ENCODE measurements at places on chromosomes 2 and 18.

DNA sequence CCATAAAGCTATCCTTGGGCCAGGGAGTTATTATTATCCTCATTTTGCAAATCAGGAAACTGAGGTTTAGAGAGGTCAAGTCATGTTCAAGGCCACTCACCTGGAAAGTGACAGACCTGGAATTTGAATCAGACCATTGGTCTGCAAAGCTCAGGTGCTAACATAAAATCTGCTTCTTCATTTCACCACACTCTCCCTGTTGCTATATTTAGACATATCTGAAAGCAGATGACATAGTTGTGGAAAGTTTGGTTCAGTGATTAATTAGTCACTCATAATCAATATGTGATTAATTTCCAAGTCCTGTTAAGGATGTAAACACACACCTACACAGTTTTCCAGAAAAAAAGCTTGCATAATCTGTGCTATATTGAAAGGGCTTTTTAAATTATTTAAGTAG lies 57.4 kb downstream of the LINC00305 start:
- DNase-seq, result no peak

DNA sequence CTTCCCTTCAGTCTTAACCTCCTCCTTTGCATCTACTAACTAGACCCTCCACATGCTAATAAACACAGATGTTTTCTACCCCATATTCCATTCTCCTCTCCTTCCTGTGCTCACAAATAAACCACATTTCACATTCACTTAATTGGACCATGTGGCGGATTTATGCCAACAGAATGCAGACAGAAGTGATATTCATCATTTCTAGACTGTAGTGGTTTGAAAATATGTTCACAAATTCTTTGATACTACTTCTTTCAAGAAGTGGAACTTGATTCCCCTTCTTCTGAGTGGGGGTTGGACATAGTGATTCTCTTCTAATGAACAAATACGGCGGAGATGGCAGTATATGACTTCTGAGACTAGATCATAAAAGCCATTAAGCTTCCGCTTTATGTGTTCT lies 73.5 kb upstream of the SPTBN1 start:
- DNase-seq, result no peak

- DNase-seq, result no peak
Measured at GRCh38 chr2:175575346-175576258, 394.1 kb upstream of the ATP5MC3 start.

DNA sequence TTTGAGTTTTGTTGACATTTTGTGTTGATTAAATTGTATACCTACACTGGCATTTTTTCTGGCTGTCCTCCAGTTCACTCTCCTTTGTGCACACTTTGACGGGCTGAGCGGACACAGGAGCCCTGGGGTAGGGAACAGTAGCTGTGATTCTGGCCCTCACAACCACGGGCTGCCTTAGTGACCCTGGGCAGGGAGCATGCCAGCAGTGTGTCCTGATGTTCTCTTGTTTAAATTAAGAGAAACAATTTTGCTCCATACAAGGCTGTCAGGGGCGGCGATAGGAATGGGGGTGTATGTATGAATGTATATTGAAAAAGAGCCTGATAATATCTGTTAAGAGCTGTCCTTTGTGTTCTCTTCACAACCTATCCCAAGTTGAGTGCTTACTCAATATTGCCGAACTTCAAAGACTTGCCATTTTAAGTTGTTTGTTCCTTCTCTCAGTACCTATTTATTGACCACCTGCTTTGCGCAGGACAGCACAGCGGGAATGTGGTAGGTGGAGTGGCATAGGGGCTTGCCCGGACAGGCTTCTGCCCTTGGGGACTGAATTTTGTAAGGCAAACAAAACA lies 103.7 kb upstream of the EML6 start:
- no peak for DNase-seq

DNA sequence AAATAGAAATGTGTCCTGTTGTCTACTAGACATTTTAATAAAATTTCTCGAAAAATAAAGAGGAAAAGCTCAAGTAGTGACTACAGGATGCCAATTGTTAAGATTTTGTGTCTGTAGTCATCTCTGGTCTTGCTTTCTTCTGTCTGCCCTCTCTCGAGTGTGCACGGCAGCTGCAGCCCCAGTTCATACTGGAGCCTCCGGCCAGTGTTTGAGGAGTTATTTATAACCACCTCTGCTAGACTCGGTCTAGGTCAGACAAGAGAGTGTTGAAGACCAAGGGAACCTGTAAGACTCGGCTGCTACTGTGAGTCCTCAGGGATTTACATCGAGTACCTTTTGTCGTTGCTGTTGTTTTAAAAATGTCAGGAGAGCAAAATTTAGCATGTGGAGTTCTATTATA lies 810.1 kb upstream of the POU3F3 start:
- DNase-seq, result no peak

GRCh38 chr2:72954376-72955227 lies 37.3 kb downstream of the EMX1 start:
- no peak for DNase-seq

- no peak for DNase-seq
Measured at GRCh38 chr2:25453199-25453905, 111.6 kb upstream of the DNMT3A start.

GRCh38 chr2:240955306-240956170 lies 42.9 kb upstream of the SNED1 start:
- DNase-seq, result peak; percentile 36

- peak; percentile 56 for DNase-seq
Measured at GRCh38 chr2:95049961-95050360, 24.5 kb downstream of the MAL start.

- no peak for DNase-seq
Measured at GRCh38 chr18:29779096-29779495, 1263.4 kb downstream of the DSC3 start.

GRCh38 chr2:122565364-122565763 lies 809.9 kb downstream of the TSN start:
- DNase-seq, result no peak

Data from spleen (tissue), 13 donors.